CD4-positive, alpha-beta T cell (primary cell): ENCODE measurements at places on chromosomes 7 and 10. TPM values are rescaled to one million over a fixed set of nuclear protein-coding genes. Genes with fewer than 3 reads are reported as not detected.

DNA sequence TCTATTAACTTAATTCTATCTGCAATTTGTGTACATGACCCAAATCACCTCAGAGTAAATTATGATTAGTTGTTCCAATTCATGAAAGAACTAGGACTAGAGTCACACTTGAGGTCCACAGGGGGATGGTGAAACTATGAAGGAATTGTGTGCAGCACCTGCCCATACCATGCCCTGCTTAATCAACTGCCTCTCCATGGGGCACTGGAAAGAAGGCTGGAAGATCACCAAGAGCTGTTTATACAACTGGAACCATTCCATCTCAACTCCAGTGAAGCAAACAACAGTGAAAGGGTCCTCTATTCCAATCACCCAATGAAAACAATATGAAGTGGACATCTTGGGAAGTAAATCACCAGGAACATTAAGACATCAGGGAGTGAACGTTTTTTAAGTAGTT lies 98.7 kb upstream of the SEMA3D start:
- H3K27ac ChIP-seq: no peak overlapping the region
- no peaks in the 10 kb centered on the region for H3K4me1 ChIP-seq
- H3K36me3 ChIP-seq: no peaks in the 10 kb centered on the region
- no peak overlapping the region for H3K4me3 ChIP-seq

- no peaks in the 10 kb centered on the region for H3K27me3 ChIP-seq
- peaks cover 96% of the 10 kb centered on the region for H3K36me3 ChIP-seq
- DNase-seq: no peak
Measured at GRCh38 chr10:11218395-11218794, 200.7 kb downstream of the CELF2 start.

- H3K27me3 ChIP-seq: no peaks in the 10 kb centered on the region
- H3K27ac ChIP-seq: no peak overlapping the region
- H3K36me3 ChIP-seq: no peaks in the 10 kb centered on the region
- H3K4me1 ChIP-seq: peaks cover 2% of the 10 kb centered on the region
- no peak for DNase-seq
Measured at GRCh38 chr7:493661-494251, 25.9 kb downstream of the PDGFA start.

GRCh38 chr10:7819121-7819460 lies 786 bp downstream of the TAF3 start:
- peaks cover 5% of the 10 kb centered on the region for H3K36me3 ChIP-seq
- peak overlapping the region; percentile 99 for H3K4me3 ChIP-seq
- peaks cover 8% of the 10 kb centered on the region for H3K27me3 ChIP-seq
- DNase-seq: peak; percentile 42
- H3K4me1 ChIP-seq: peaks cover 25% of the 10 kb centered on the region

Gene PODXL
- total RNA-seq: 0.47 TPM

GRCh38 chr10:113103131-113103840 lies 153.2 kb downstream of the TCF7L2 start:
- no peaks in the 10 kb centered on the region for H3K27me3 ChIP-seq
- no peaks in the 10 kb centered on the region for H3K4me1 ChIP-seq
- H3K4me3 ChIP-seq: no peak overlapping the region
- no peak for DNase-seq
- no peak overlapping the region for H3K27ac ChIP-seq

Gene CYP26A1
- total RNA-seq: not detected

DNA sequence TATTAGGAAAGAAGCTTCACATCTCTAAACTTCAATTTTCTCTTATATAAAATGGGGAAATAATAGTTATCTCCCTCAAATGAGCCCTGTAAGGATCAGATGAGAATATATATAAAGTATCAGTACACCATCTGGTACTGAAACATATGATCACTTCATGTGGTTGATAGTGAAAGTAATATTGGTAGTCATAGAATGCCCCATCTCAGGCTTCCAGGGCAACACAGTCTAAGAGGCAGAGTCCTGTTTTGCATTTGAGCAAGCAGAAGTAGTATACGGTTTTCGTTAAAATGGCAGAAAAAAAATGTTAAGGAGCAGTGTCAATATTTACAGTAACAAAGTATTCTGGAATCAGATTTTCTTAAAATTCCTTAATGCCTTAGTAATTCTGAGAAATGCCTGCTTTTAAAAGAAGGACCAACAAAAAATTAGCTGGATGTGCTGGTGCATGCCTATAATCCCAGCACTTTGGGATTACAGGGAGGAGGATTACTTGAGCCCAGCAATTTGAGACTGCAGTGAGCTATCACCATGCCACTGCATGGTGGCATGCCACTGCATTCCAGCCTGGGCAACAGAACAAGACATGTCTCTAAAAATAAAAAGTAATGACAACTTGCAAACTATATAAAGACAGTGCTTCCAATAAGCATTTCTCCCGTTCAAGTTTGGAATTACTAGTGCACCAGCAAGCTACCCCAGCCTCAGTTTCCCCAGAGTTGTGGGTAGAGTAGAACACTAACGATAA lies 19.8 kb downstream of the KBTBD2 start:
- H3K4me3 ChIP-seq: no peak overlapping the region
- H3K4me1 ChIP-seq: no peaks in the 10 kb centered on the region
- peaks cover 73% of the 10 kb centered on the region for H3K36me3 ChIP-seq
- H3K27me3 ChIP-seq: no peaks in the 10 kb centered on the region
- no peak for DNase-seq
- no peak overlapping the region for H3K27ac ChIP-seq

Gene NCF1
- total RNA-seq: 3.9 TPM

DNA sequence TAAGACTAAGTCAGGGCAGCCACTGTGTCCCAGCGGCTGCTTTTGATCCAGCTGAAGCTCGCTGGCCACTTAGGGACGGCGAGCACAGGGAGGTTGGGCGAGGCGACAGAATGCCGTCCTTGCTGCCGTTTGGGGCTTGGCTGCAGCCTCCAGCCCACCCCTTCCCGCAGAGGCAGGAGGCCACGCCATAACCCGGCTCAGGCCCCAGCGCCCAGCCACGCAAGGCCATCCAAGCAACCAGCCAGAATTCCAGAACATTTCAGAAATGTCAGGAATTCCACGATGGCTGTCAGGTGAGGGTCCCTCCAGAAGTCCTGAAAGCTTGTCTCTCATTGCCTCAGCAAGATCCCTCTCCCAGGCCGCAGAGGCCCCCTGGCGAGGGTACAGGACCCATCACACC lies 479.1 kb upstream of the FOXK1 start:
- no peak for DNase-seq
- no peaks in the 10 kb centered on the region for H3K27me3 ChIP-seq
- H3K36me3 ChIP-seq: no peaks in the 10 kb centered on the region
- H3K4me1 ChIP-seq: no peaks in the 10 kb centered on the region
- H3K27ac ChIP-seq: no peak overlapping the region
- no peak overlapping the region for H3K4me3 ChIP-seq

Gene SFTPA1
- total RNA-seq: not detected

Gene LIPJ
- total RNA-seq: not detected

DNA sequence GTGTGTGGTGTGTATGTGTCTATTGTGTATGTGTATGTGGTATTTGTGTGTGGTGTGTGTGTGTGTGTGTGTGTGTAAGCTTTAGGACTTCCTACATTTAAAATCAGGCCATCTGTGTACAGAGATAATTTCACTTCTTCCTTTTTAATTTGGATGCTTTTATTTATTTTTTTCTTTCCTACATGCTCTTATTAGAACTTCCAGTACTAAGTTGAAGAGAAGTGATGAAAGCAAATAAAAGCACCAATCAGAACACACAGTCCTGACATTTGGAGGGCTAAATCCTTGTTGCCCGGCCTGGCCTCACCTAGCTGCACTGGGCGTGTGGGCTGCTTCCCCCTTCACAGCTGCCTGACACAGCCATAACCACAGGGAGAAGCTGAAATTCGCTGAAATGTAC lies 3.8 kb upstream of the MRC1 start:
- H3K4me1 ChIP-seq: no peaks in the 10 kb centered on the region
- H3K4me3 ChIP-seq: no peak overlapping the region
- DNase-seq: no peak
- H3K27ac ChIP-seq: no peak overlapping the region
- H3K36me3 ChIP-seq: no peaks in the 10 kb centered on the region

Gene MBL2
- not detected for total RNA-seq

Gene NPY4R2
- total RNA-seq: not detected

DNA sequence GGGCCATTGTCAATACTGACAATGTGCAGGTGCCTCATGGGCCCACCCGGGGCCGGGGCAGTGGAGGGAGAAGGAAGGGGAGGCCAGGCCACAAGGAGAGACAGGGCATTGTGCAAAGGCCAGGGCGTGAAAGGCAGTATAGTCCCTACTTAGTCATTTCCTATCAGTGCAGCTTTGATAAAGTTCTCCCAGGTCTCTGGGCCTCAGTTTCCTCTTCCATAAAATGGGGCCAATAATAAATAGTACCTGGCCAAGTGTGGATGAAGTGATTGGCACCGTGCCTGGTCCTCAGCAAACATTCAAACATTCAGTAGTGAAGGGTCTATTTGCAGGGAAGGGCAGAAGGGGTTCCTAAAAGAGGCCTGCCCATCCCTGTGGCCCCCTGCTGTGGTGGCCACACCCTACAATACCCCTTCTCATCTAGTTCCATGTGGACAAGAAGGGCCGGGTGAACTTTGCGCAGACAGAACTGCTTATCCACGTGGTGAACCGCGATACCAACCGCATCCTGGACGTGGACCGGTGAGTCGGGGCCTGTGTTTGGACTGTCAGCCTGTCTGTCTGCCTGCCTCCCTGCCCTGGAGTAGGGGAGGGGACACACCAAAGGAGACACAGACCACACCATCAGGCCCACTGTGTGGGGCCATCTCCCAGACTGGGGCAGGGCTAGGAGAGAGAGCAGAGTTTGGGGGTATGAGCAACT lies 36.9 kb upstream of the VSIR start:
- no peak overlapping the region for H3K4me3 ChIP-seq
- H3K4me1 ChIP-seq: peaks cover 8% of the 10 kb centered on the region
- H3K36me3 ChIP-seq: peaks cover under 1% of the 10 kb centered on the region
- no peaks in the 10 kb centered on the region for H3K27me3 ChIP-seq

DNA sequence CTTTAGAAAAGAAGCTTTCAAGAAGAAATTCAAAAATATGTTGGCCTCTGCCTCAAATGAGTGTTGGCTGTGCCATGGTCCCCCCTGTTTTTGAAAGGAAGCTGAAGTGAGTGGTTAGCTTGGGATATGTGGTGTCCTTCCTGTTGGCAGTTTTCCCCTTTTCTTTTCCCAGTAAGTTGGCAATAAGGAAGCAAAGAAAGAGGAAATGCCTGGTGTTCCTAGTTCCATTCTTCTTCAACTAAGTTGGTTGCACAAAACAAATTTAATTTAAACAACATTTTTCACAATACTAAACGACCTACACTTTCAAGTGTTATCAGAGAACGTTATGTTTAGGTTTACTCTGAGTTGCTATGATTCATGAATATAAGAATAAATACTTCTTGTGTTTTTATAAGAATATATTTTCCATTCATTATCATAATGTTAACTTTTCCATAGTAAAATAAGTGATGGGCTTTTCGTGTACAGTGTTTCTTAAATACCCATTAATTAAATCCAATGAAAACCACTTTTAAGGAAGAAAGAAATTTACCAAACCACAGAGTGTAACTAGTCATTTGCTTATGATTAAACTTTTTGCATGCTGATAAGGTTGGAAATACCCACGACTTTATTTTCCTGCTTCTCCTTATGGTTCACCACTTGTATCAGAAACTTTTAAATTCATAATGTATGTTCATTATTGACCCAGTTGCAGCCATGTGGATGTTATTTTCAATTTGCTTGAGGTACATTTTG lies 7.7 kb downstream of the HDAC9 start:
- no peak overlapping the region for H3K27ac ChIP-seq
- H3K27me3 ChIP-seq: no peaks in the 10 kb centered on the region
- H3K4me1 ChIP-seq: no peaks in the 10 kb centered on the region
- DNase-seq: no peak
- H3K36me3 ChIP-seq: no peaks in the 10 kb centered on the region

DNA sequence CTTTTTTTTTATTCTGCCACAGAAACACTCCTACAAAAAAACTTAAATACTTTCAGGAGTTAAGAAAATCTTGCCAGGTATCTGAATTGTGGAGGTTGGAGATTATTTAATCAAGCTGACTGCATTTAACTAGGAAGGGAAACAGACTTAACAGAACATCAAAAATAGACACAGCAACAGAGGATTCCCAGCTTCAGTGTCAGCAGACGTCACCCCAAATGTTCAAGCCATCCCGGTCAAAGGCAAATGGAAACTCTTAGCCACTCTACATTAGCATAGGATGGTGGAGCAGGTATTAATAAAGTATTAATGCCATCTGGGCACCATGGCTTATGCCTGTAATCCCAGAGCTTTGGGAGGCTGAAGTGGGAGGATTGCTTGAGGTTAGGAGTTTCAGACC lies 139.7 kb upstream of the SVIL start:
- no peak overlapping the region for H3K27ac ChIP-seq
- peaks cover 8% of the 10 kb centered on the region for H3K4me1 ChIP-seq
- no peak overlapping the region for H3K4me3 ChIP-seq
- DNase-seq: no peak
- no peaks in the 10 kb centered on the region for H3K36me3 ChIP-seq
- H3K27me3 ChIP-seq: no peaks in the 10 kb centered on the region

GRCh38 chr10:72175149-72175548 lies 40.7 kb upstream of the ANAPC16 start:
- no peak for DNase-seq
- no peak overlapping the region for H3K4me3 ChIP-seq
- no peak overlapping the region for H3K27ac ChIP-seq
- H3K27me3 ChIP-seq: no peaks in the 10 kb centered on the region
- no peaks in the 10 kb centered on the region for H3K4me1 ChIP-seq

GRCh38 chr10:67225226-67225625 lies 299.4 kb downstream of the LRRTM3 start:
- H3K36me3 ChIP-seq: no peaks in the 10 kb centered on the region
- no peak for DNase-seq
- no peaks in the 10 kb centered on the region for H3K27me3 ChIP-seq
- no peaks in the 10 kb centered on the region for H3K4me1 ChIP-seq

GRCh38 chr10:6299234-6299633 lies 96.5 kb downstream of the PFKFB3 start:
- no peaks in the 10 kb centered on the region for H3K27me3 ChIP-seq
- H3K36me3 ChIP-seq: no peaks in the 10 kb centered on the region
- DNase-seq: no peak

Gene VKORC1L1
- 3.0 TPM for total RNA-seq

Gene AS3MT
- 0.67 TPM for total RNA-seq

GRCh38 chr10:119518176-119518575 lies 24.3 kb downstream of the RGS10 start:
- peaks cover 63% of the 10 kb centered on the region for H3K36me3 ChIP-seq
- H3K4me3 ChIP-seq: no peak overlapping the region
- no peaks in the 10 kb centered on the region for H3K27me3 ChIP-seq
- no peak for DNase-seq
- H3K4me1 ChIP-seq: peaks cover 62% of the 10 kb centered on the region

DNA sequence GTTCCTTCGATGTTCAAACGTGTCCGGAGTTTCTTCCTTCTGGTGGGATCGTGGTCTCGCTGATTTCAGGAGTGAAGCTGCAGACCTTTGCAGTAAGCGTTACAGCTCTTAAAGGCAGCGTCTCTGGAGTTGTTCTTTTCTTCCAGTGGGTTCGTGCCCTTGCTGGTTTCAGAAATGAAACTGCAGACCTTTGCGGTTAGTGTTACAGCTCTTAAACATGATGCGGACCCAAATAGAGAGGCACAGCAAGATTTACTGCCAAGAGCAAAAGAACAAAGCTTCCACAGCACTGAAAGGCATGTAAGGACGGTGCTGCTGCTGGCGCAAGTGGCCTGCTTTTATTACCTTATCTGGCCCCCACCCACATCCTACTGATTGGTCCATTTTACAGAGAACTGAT lies 931.4 kb downstream of the IPMK start:
- H3K27ac ChIP-seq: no peak overlapping the region
- H3K4me1 ChIP-seq: no peaks in the 10 kb centered on the region
- DNase-seq: no peak
- no peaks in the 10 kb centered on the region for H3K36me3 ChIP-seq
- H3K4me3 ChIP-seq: no peak overlapping the region
- H3K27me3 ChIP-seq: no peaks in the 10 kb centered on the region

GRCh38 chr10:55641601-55642000 lies 719.5 kb downstream of the ZWINT start:
- no peaks in the 10 kb centered on the region for H3K36me3 ChIP-seq
- H3K4me3 ChIP-seq: no peak overlapping the region
- H3K27ac ChIP-seq: no peak overlapping the region
